ENCODE measurements at places on chromosomes 7 and 10.

DNA sequence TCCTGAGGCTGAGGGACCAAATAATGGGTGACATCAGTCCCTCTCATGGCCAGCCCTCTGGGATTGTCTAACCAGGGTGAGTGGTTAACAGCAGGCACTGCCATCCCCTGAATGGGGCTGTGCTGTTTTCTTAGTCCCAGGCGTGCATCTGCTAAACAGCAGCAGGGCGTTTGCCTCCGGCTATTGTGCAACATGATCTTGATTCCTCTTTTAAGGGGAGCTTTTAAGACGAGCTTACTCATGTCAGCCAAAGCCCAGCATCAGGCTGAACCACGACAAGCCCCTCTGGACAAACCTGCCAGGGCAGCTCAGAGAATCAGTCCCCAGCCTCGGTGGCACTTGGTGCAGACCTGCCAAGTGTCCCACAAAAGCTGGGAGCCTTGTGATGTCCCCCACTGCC, 16.2 kb upstream of the IGFBP3 start:
- DNase-seq, result no peak
- H3K27ac ChIP-seq, result no peak overlapping the region
- H3K27me3 ChIP-seq, result no peaks in the 10 kb centered on the region
- H3K4me1 ChIP-seq, result peaks cover 8% of the 10 kb centered on the region

DNA sequence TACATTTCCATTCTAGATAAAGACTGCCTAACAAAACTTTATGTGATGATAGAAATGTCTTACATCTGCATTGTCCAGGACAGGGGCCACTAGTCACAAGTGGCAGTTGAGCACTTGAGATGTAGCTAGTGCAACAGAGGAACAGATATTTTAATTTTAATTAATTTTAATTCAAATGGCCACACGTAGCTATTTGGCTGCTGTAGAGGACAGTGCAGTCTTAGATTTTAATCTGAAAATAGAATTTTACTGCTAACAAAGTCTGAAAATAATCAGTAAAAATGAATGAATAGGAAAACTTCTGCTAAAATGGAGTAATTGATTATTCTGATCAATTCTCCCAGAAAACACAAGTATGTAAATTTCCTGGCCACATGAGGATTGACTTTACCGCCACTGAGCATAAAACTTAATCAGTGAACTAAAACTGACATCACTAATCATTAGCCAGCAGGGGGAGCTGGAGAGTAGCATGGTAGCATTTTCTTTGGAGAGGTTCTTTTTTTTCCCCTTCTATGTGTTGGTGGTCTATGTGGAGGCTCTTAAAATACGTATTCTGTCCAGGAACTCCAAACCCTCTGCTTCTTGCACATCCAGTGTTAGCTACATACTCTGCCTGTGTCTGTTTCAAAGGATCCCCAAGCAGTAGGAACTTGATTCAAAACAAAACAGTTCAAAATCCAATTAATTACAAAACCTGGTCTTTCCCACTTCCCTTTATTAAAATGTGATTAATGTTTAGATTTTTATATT, 52.1 kb downstream of the TSPAN12 start:
- peak; percentile 76 for DNase-seq
- H3K27ac ChIP-seq, result no peak overlapping the region
- no peaks in the 10 kb centered on the region for H3K4me1 ChIP-seq
- no peak overlapping the region for H3K4me3 ChIP-seq
- H3K36me3 ChIP-seq, result peaks cover 2% of the 10 kb centered on the region
- no peaks in the 10 kb centered on the region for H3K27me3 ChIP-seq

DNA sequence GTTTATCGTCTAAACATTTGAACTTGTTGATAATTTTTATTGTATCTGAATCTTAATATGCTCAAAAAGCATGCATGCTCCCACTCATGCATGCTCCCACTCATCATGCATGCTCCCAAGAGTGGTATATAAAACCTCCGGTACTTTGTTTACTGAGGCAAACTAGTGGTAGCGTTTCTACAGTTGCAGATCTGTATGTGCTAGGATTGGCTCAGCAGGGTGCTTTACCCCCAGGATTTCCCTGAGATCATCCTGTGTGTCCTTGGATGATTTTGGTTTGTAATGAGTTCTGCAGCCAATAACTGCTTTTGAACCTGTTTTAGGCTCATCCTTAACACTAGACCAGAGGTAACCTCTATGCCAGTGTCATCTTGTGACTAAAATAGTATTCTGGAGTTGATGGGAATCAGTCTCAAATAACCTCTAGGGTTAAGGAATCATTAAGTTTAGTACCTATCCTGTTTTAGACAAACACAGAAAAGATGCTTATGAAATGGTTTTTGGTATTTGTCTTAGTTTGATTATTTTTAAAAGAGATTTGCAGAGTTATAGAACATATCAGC, 40.4 kb downstream of the PHTF2 start:
- no peak for DNase-seq
- H3K4me3 ChIP-seq, result no peak overlapping the region
- no peak overlapping the region for H3K27ac ChIP-seq
- peaks cover 4% of the 10 kb centered on the region for H3K36me3 ChIP-seq
- no peaks in the 10 kb centered on the region for H3K27me3 ChIP-seq

GRCh38 chr10:86354761-86355540, 11.6 kb downstream of the GRID1 start:
- no peaks in the 10 kb centered on the region for H3K36me3 ChIP-seq
- DNase-seq, result no peak
- H3K27ac ChIP-seq, result no peak overlapping the region
- no peaks in the 10 kb centered on the region for H3K27me3 ChIP-seq

DNA sequence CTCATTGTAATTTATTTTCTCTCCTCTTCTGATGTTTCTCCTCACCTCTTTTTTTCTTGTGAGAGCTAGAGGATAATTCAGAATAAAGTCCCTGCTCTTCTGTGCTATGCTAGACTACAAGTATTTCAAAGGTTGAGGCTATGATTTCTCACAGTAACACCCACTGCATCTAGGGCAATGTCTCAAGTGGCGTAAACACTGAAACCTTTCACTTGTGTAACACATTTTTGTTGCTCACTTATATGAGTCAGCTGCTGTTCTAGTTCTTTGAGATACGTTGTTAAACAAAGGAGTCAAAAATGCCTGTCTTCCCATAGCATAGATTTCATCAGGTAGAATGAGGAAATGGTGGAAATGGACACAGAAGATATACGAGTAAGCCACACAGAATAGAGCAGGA, 305.1 kb upstream of the PITRM1 start:
- H3K4me3 ChIP-seq, result no peak overlapping the region
- no peak for DNase-seq
- H3K4me1 ChIP-seq, result peaks cover 5% of the 10 kb centered on the region
- H3K27ac ChIP-seq, result no peak overlapping the region
- H3K36me3 ChIP-seq, result no peaks in the 10 kb centered on the region

DNA sequence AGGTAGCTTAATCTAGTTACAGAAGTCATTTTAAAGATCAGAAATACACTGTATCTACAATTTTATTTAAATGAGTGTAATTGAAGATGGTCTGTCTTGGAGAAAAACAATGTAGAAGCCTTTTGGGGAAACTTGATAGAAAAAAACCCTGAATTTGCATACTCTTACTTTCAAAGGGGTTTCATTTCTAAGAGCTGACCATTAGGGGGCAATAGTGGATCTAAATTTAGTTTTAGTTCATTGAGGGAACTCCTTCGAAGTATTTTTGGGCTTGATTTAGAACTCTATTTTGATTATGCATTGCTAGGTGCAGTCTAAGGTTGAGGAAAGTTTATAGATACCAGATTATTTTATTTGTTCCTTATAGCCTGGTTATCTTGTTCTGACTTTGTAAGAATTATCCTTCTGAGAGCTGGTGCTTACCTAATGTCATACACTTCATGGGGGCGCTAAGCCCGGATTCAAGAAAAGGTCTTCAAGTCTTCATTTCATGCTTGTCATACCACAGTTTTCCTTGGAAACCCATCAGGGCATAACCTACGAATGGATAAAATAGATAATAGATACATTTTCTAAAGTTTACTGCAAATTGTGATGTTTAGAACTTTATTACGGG, 69.1 kb upstream of the MXI1 start:
- no peaks in the 10 kb centered on the region for H3K27me3 ChIP-seq
- peaks cover 19% of the 10 kb centered on the region for H3K36me3 ChIP-seq
- H3K4me1 ChIP-seq, result no peaks in the 10 kb centered on the region
- no peak overlapping the region for H3K27ac ChIP-seq
- DNase-seq, result peak; percentile 45

- H3K27me3 ChIP-seq, result no peaks in the 10 kb centered on the region
- DNase-seq, result no peak
- H3K4me1 ChIP-seq, result peaks cover 12% of the 10 kb centered on the region
- H3K27ac ChIP-seq, result peak overlapping the region; percentile 21
- H3K4me3 ChIP-seq, result no peak overlapping the region
- peaks cover 12% of the 10 kb centered on the region for H3K36me3 ChIP-seq
Measured at GRCh38 chr10:112535531-112535951, 88.5 kb downstream of the VTI1A start.

GRCh38 chr7:90727412-90727811, 131.3 kb downstream of the CDK14 start:
- no peak overlapping the region for H3K4me3 ChIP-seq
- no peak for DNase-seq
- no peaks in the 10 kb centered on the region for H3K27me3 ChIP-seq
- peaks cover 18% of the 10 kb centered on the region for H3K4me1 ChIP-seq
- peaks cover 13% of the 10 kb centered on the region for H3K36me3 ChIP-seq

DNA sequence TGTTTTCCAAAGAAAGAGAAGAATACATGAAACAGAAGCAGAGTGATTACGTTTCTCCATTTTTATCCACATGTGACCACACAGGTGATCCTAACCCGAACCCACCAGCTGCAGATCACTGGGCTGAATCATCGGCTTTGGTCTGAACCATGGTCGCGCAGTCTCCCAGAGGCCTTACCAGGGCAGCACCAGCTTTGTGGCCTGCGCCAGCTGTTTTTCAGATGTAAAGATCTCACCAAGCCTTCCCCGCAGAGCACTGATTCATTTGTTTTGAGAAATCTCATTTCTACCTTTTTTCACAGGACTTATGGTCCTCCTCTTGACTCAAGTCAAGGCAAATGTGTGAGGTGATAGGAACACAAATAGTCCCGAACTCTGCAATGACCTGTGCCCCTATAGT, 207.0 kb upstream of the PPP2R2D start:
- no peak overlapping the region for H3K4me3 ChIP-seq
- H3K27ac ChIP-seq, result no peak overlapping the region
- no peak for DNase-seq
- no peaks in the 10 kb centered on the region for H3K36me3 ChIP-seq
- H3K27me3 ChIP-seq, result no peaks in the 10 kb centered on the region

DNA sequence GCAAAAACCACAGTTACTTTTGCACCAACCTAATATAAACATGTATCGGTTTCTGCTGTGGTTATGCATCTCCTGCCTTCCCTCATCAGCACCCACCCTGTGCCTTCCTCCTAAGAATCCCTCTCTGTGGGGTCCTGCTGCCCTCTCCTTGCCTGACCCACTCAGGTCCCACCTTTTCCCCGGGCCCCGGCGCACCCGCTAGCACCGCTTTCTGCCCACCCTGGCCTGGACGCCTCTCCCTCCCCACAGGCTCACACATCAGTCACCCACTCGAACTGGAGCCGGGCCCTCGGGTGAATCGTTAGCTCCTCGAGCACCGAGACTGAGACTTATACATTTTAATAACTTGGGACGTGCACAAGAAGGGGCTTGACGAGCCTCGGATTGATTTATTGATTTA, 110.5 kb downstream of the ADARB2 start:
- no peaks in the 10 kb centered on the region for H3K36me3 ChIP-seq
- DNase-seq, result no peak
- H3K4me3 ChIP-seq, result no peak overlapping the region
- no peak overlapping the region for H3K27ac ChIP-seq
- peaks cover 2% of the 10 kb centered on the region for H3K27me3 ChIP-seq
- H3K4me1 ChIP-seq, result peaks cover 14% of the 10 kb centered on the region

DNA sequence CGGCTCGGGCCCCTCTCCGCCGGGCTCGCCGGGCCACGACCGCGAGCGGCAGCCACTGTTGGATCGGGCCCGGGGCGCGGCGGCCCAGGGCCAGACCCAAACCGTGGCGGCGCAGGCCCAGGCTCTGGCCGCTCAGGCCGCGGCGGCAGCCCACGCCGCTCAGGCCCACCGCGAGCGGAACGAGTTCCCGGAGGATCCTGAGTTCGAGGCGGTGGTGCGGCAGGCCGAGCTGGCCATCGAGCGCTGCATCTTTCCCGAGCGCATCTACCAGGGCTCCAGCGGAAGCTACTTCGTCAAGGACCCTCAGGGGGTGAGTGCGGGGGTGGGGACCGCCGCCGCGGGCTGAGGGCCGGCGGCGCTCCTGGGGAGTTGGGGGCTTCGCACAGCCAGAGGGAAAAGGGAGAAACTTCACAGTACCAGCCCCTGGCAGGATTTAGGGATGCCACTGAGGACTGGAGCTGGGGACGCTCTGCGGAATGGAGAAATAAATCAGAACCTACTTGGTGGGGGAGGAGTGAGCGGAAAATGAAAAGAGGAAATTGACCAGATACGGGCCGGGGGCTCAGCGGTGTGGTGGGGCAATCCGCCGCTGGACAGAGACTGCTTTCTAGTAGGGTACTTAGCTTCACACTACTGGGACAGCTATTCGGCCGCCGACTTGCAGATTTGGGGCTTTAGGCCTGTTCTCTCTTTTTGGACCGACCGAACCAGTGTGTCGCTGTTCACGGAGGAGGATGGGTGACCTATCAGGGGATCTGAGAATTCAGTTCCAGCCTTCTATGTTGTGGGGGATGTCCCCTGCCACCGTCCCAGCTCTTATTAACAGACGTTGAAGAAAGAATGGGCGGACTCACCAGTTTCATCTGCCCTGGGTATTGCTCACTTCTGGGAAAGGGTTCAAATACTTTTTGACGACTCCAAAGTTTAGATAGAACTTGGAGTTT, 669 bp downstream of the PI4K2A start:
- peaks cover 11% of the 10 kb centered on the region for H3K36me3 ChIP-seq
- peaks cover 6% of the 10 kb centered on the region for H3K4me1 ChIP-seq
- DNase-seq, result peak; percentile 31
- no peaks in the 10 kb centered on the region for H3K27me3 ChIP-seq
- H3K4me3 ChIP-seq, result peak overlapping the region; percentile 96

DNA sequence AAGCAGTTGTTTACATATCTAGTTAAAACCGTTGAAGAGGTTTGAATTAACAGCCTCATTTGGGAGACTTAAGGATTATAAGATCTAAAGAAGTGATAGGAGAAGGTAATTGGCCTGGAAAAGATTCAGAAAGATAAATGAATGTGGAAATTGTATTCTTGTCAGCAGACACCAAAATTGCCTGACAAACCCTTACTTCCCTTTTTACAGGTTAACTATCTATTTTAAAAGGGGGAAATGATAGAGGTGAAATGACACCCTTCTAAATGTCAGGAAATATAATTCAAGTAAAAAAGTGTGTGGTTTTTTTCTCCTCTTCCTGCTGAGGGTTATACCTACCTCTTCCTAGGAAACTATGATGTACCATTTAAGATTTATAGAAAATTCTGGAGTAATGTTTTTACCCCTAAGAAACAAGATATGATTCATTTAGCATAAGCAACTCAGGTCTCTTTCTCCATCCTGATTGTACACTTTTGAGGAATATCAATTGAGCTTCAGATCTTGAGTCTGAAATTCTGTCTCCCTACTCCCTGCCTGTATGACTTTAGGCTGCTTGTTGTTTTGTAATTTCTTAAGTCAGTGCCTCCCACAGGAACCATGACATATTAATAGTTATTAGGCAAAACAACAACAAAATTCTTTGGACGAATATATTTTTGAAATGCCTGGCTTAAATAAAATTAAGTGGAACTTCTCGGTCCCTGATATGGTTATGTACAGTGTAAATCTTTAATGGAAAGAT, 250.4 kb downstream of the RNLS start:
- H3K4me1 ChIP-seq, result no peaks in the 10 kb centered on the region
- H3K27ac ChIP-seq, result no peak overlapping the region
- H3K4me3 ChIP-seq, result no peak overlapping the region
- DNase-seq, result no peak
- H3K27me3 ChIP-seq, result no peaks in the 10 kb centered on the region

Data from neuronal stem cell (in vitro differentiated cells).